ENCODE measurements at places on chromosomes 7 and 10.

DNA sequence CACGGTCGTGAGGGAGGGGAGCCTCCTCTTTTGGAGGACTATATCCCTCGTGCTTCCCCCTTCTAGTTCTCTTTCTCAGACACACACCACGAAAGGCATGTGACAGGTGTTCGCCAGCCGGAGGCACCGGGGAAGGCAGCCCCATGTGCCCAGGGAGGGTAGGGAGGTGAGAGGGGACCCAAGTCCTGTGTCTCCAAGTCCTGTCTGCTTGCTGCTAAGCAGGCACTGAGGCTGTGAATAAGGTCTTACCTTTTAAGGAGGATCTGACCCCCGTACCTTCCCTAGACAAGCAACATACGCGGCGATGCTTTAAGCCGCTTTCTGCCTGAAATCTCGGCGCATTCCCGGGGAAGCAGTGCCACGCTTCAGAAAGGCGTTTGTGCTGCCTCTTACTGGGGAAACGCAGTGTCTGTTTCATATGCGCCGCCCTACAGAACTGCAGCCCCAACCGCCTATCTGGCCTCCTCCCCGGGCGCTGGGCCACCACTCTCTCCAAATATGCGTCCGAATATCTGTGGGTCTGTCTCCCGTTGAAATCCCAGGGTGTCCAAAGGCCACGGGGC, 770 bp downstream of the PLXNA4 start:
- DNase-seq, result peak; percentile 50

DNA sequence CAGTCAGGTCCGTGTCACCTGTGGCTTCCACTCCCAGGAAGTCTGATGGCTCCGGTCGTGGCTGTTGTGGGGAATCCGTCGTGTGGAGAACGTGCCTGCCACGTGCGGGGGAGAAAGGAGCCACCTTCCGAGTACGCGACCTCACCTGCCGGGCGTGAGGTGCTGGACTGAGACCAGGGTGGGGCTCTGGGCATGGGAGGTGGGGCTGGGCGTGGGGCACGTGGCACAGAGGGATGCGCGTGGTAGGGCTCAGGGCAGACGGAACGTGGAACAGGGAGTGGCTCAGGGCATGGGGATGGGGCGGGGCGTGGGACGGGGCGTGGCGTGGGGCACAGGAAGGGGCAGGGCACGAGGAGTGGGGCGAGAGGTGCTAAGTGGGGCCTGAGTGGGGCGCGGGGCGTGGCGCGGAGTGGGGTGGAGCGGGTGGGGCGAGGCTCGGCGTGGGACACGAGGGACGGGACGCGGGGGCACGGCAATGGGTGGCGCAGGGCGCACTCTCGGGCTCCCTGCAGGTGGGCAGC, 64.8 kb downstream of the C10orf143 start:
- DNase-seq, result no peak

DNA sequence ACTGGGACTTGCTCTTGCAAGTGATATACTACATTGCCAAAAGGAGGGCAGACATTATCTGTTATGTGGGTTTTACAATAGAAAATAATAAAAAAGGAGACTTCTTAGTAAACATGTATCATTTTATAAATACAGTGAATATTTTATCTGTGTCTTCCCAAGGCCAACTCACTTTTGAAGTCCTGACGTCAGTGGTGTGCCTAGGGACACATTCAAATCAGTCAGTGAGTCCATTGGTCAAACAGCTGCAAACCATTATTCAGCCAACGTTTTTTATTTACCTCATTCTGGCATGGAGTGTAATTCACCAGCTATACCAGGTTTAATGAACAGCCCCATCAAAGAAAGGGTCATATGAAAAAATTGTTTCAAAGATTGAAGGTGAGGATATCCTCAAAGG, 263.7 kb downstream of the IPMK start:
- DNase-seq, result no peak

GRCh38 chr10:88286030-88286429, 297.1 kb downstream of the RNLS start:
- no peak for DNase-seq

DNA sequence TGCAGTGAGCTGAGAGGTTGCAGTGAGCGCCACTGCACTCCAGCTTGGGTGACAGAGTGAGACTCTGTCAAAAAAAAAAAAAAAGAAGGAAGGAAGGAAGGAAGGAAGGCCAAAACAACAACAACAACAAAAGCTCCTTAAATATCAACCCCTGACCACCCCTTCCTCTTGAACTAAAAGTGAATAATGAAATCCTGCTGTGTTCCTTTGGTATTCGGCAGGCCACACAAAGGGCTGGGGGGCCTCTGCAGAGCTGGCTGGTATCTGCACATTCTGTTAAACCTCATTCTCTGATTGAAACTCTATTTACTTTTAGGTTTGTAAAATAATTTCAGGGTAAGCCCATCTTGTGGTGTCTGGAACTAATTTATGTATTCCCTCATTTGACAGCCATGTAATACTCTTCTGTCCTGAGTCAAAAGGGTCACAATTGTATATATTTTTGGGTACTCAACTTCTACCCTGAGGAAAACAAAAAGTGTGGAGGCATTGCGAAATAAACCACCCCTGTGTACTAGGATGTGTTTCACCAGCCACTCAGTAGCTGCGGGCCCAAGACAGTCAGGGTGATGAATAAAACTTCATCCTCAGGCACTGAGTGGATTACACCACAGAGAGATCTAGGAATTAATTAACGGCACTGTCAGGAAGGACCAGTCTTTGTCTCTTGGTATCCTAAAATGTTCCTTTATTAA, 446.4 kb upstream of the PFKP start:
- no peak for DNase-seq

DNA sequence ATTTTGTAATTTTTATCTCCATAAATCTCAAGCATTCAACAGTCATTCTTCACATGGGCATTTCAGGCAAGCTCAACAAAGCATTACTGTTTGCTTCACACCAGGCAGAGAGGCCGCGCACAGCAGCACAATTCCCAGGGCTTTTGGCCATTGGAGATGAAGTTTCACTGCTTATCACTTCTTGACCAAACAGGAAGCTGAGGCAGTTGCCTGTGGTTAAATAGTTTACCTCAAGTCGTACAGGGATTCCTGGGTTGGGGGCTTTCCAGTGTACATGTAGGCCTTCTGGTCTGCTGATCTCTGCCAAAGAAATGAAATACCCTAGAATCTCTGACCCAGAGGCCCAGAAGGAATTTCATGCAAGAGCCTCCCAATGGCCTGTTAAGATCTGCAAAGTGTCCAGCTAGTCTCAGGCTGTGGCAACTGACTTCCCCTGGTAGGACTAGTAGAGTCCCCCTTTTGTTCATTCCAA, 11.2 kb upstream of the PRDX3 start:
- peak; percentile 88 for DNase-seq

- DNase-seq, result no peak
These were observed 42.4 kb downstream of the DNAH11 start for GRCh38 chr7:21585070-21585724.

DNA sequence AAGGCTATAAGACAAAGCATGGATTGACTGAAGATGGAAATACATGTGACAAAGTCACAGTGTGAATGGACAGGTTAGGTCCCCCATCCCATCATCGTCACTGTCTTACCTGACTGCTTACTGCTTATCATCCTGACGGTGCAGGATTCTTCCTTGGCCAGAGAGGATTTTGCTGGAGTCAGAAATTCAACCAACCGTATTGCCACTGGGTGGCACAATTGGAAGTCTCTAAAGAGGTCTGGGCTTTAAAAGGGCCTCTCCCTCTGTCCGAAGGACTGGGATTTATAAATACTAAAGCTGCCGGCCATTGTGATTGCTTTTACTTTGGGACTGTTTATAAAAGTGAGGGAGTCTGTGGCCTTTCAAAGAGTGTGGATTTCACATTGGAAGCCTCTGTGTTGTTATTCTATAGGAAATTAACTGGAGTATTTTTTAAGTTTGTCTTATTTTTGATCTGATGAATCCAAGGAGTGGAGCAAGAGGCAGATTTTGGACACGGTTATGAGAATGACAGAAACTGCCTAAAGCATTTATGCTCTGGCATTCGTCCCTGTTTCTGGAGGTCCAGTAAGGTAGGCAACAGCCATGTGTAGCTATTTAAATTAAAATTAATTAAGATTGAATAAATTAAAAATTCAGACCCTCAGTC, 113.3 kb upstream of the CREB5 start:
- DNase-seq, result peak; percentile 31

DNA sequence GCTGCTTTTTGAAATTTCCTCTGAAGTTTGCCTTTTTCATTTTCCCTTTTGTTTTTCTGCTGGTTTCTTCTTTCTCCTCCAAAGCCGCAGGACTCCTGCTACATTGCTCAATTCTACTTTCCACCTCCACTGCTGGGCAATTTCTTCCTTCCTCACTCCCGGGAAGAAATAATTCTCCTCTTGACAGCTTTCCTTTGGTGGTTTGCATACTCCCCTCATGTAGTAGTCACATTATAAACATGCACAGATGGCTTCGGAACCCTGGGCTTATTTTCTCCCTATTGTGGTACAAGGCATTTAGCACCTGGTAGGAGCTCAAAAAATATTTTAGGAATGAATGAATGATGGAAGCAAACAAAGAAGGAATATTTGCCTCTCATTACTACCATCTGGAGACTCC, 977.2 kb downstream of the LRMDA start:
- no peak for DNase-seq

- DNase-seq, result no peak
These were observed 452 bp downstream of the SEMA3C start for GRCh38 chr7:80918399-80918798.

DNA sequence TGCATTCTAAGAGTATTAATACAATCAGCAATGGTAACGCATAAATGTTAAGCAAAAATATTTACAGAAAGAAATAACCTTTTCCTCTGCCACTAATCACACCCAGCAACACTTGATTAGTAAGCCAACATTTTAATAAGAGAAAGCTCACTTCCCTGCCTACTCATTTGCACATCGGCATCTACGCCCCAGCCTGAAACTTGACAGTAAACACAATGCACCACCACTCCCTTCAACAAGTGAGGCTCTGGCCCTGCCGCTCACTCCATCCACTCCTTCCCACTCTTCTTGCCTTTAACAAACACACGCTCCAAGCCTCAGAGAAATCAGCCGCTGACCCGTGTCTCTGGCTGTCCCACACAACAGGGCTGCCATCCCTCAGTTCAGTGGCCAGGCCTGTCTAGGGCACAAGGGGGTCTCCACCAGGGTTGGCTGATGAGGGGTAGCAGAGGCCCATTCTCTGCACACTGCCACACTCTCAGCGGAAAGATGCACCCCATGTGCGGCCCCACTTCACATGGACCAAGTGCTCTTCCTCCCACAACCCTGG, 54.6 kb downstream of the CTBP2 start:
- DNase-seq, result no peak

DNA sequence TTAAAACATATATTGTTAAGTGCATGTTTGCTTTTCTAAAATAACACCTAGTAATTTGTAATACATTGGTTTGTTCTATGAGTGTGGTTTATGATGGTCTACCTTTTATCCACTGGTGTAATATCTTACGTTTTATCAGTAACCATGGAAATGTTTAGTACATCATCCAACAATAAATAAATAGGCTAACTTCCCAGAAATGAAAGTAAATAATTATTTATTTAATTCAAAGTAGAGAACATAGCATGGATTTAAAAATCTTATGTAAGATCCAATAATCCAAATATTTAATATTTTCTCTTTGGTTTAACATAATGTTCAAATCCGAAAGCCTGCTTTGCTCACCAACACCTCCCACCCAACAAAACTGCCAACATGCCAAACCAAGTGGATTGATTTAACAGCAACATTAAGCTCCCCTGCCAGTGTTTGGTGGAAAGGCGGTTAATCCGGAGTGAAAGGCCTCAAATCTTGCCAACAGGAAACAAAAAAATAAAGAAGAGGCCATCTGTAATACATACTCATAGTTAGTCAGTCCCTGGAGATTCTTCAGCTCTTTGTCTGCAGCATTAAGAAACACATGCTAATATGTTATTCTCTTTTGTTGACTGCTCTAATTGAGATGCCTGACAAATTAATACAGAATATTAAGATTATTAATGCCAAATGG, 897.8 kb downstream of the CNTNAP2 start:
- no peak for DNase-seq

GRCh38 chr10:47287805-47288204, 12.2 kb upstream of the GDF10 start:
- no peak for DNase-seq

- no peak for DNase-seq
These were observed 45.0 kb downstream of the ARMH3 start for GRCh38 chr10:102010961-102011360.

GRCh38 chr7:158816995-158817394, 12.3 kb downstream of the ESYT2 start:
- DNase-seq, result no peak

GRCh38 chr7:48441848-48442492, 270.7 kb downstream of the ABCA13 start:
- DNase-seq, result no peak

DNA sequence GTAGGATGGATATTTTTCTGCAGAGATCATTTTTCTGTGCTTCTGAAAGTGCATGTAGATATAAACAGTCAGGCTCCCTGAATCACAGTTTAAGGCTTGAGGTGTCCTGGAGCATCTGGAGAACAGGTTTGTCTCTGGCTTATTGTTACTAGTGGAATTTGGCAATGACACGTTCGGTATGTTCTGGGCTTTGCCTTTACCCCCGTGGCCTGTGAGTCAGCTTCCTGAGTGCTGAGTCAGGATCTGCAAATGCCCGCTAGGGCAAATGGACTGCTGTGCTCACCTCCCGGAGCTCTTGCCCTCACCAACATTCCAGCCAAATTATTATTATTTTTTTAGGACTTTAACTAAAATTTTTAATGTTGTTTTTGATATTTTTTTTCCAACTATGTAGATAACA, 192.5 kb upstream of the PRSS1 start:
- peak; percentile 93 for DNase-seq

GRCh38 chr7:23470330-23471105, at the start of gene IGF2BP3:
TSS of gene IGF2BP3 (minus strand) at chr7:23470491. CDS start at chr7:23470110, 381 bp downstream.
- DNase-seq, result peak; percentile 86

DNA sequence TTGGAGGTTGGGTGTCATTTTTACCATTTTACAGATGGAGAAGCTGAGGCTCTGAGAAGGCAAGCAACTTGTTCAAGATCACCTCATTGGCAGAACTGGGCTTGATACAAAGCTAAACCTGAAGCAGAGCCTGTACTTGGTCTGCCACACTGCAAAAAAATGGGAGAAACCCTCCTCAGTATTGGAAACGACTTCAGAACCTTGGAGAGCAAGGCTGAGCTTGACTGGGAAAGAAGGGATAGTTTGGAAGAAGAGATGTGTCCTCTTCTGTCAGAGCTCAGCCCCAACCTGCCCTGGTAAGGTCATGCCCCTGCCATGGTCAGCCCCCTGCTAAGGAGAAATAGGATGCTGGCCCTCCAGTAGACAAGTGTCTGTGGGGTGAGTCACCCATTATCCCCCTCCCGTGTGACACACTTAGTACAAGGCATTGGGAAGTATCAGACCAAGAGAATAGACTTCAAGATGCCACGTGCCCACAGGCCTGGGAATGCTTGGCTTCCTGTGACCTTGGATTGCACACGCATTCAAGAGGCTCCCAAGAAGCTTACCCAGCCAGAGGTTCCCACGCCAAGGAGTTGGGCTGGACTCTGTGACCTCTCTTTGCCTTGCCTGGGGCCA, 56.2 kb upstream of the SMNDC1 start:
- no peak for DNase-seq

- no peak for DNase-seq
These were observed 16.5 kb downstream of the ATE1 start for GRCh38 chr10:121911421-121911697.

GRCh38 chr7:31023877-31024276, 28.2 kb upstream of the ADCYAP1R1 start:
- no peak for DNase-seq

Data from astrocyte of the cerebellum (primary cell).